ENCODE measurements at places on chromosomes 3 and 15.

DNA sequence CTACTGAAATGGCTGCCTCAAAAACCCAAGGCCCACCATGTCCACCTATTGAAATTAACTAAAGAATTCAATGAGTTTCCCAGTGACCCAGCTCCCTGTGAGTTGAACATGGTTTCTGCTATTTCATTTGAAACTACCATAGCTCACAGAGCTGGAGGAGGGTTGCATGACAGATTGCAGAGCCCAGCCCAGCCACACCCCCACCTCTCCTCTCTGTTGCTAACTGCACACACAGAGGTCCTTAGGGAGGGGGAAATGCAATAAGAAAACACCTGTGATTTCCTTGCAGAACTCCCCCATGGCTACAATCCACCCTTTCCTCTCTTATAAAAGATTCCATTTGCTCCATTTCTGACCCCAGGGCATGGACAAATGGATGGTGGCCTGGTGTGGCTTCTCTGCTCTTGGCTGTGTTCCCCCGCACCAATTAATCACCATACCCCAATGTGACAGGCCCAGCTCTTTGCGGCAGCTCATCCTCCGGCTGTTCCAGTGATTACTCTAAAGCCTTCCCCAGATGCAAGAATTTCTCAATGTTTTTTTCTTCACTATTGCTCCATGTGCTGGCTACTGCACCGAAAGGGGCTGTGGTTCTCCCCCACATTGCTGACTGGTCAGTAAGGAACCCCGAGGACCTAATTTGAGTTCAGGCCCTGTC is 208.4 kb upstream of the KBTBD8 start:
- DNase-seq = no peak

DNA sequence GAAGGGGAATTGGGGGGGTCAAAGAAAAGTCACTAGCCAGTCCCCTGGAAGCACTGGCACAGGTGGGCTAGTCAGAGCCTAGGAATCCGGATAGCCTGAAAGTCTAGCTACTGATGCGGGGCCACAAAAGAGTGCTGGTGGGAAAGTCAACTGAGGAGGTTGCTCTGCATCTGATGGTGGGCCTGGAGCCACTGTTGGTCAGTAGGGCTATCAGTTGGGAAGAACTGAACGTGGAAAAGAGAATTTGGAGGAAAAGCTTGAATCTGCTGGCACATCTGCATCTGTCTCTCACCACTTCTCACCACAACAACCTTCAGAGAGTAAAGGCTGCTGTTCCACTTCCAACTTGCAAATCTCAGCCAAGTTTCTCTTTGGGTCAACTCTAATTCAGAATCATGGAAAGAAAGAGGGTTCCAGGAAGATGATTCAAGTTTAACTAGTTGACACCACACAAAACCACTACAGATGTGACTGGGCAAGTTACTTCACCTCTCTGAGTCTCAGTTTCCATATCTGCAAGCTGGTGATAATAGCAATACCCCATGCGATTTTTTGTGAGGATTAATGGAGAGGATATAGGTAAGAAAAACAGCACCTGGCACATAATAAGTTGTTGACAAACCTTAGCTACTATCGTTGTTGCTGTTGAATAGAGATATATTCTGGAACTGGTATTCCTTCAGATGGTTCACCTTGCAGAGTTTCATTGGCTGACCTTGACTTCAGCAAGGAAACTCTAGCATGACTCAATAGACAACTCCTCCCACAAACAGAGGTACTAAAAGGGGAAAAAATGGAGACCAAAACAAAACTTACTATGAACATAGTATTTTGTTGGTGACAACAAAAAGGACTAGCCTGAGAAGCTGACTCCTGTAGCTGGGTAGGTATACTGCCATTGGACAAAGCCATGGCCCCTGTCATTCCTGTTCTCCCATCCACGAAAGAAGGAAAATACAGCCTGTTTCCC is 280.2 kb upstream of the STT3B start:
- no peak for DNase-seq

GRCh38 chr3:131550562-131551465 is 48.0 kb upstream of the MRPL3 start:
- no peak for DNase-seq

- DNase-seq = no peak
Measured at GRCh38 chr3:133463347-133463860, 63.5 kb downstream of the BFSP2 start.

GRCh38 chr3:134630506-134630905 is 20.3 kb downstream of the KY start:
- no peak for DNase-seq

Data from HEK293T (cell line).